Activated effector memory CD4-positive, alpha-beta T cell treated with Interleukin-2 at 50 U/mL for 16 hours (primary cell): ENCODE measurements at places on chromosomes 3 and 15.

DNA sequence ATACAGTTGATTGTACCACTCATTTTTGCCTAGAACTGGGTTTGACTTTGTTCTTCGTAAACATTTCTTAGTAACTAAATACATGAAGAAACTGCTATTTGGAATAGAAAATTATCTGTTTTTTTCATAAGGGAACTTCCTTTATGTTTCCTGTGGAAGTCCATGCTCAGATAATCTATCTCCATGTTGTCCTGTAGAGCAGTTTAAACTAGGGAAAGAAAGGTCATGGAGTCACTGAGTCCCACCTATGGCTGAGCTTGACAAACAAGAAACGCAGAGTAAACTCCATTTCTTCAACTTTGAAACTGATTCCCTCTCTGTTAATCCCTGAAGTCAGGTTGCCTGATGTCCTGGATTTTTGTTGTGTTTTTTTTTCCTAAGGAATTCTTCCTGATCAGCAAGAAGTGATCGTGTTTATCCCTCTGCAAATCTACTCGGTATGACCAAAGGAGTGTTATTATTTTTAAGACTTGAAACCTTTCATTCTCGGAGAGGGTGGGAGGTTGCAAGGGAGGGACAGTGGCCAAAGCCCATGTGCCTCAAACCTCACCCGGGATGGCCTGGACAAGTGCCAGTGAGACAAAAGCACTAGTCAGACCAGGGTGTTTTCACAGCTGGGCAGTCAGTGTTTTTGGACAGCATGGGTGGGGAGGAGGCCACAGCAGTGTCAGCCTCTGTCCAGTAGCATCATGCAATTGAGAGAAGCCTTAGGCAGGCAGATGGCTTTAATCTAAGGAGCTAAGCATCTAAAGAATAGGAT, 129.8 kb upstream of the PHLDB2 start:
- no peak for DNase-seq

DNA sequence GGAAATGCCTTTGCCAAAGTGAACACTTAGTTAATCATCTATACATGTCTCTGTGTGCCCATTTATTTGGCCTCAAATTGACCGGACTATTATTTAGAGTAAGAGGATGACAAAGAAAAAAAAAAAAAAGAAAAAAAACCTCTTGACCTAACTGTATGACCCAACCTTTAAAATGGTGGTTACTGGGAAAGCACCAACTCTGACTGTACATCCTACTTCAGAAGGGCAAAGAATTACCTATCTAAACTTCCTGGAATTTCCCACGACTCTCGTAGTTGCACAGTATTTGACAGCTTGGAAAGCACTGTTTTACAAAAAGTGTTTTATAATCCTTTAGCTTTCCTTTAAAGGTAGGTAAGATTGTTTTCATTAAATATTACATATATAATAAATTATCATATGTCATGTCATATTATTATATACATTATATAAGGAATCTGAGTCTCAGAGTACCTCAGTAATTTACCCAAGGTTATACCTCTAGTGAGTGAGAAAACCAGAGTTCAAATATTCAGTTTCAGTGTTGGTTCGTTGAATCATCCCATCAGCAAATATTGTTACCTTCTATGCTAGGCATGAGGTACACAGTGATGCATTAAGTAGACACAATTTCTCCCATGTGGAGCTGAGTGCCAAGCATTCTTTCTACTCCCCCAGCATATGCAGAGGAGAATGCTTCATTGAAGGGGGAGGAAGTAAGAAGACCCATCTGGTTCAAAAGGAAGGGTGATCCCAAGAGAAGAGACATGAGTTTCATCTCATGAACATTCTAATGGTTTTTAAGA, 5.0 kb downstream of the BCL2A1 start:
- DNase-seq, result no peak

GRCh38 chr3:134617608-134618477, 33.0 kb downstream of the KY start:
- no peak for DNase-seq

- no peak for DNase-seq
Observed at GRCh38 chr3:144045766-144046165, 74.1 kb downstream of the DIPK2A start.

DNA sequence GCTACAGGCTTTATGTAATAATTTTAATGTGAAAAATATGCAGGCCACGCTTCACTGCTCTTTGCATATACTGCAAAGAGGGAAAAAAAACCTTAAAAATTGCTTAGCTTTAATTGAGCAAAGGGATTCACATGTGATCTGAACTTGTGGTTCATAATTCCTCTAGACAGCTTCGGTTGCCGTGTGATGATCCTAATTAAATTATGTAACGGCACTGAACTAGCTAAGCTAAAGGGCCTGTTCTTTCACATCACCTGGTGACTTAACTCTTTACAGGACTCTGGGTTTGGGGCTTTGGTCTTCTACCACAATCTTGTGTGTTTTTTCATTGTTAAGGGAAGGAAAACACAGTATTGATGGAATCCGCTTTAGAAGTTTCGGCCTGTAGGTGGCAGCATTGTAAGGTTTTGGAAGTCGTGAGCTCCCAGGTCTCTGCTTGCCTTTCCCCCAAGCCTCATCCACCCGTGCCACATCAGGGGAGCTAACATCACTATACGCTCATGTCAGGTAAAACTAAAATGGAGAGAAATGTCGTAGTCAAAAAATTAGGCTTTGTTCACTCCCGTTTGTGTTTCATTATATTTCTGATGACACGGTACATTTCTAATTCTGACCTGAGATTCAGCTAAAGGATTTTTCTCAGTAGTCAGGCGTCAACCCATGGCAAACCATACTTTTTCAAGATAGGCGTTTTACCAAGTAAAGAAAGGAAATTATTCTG, 205.6 kb upstream of the DPH6 start:
- peak; percentile 4 for DNase-seq

DNA sequence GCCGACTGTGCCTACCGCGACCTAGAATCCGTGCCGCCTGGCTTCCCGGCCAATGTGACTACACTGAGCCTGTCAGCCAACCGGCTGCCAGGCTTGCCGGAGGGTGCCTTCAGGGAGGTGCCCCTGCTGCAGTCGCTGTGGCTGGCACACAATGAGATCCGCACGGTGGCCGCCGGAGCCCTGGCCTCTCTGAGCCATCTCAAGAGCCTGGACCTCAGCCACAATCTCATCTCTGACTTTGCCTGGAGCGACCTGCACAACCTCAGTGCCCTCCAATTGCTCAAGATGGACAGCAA, 1.4 kb downstream of the ISLR start:
- no peak for DNase-seq

GRCh38 chr3:69420781-69421520, 35.1 kb upstream of the FRMD4B start:
- no peak for DNase-seq

- no peak for DNase-seq
Observed at GRCh38 chr3:161265916-161266571, 44.9 kb downstream of the NMD3 start.

DNA sequence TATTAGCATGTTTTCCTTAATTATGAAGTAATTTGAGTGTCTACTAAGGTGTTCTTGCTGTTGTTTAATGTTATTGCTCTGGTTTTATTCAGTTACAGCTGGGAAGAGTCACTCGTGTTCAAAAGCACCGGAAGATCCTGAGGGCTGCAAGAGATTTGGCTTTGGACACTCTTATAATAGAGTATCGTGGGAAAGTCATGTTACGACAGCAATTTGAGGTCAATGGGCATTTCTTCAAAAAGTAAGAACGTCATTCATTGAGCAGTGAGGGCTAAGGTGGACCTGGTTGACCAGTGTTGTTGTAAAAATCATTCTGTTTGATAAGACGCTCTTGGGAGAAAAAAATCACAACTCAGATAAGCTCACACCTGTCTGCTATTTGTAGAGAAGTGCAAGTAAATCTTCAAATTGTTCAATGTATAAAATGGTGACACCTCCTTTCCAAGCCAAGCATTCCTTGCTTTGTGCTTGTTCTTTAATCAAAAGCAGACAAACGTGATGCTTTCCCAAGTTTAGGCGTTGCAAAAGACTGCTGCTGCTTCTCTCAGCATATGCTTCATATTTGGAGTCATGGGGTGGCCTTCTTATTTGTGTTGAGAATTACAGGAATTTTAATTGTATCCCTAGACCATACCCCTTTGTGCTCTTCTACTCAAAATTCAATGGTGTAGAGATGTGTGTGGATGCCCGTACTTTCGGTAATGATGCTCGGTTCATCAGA, 44.2 kb downstream of the SETD5 start:
- no peak for DNase-seq

GRCh38 chr3:123584284-123584987, 417 bp downstream of the HACD2 start:
- no peak for DNase-seq

- DNase-seq, result no peak
Observed at GRCh38 chr3:18382760-18383369, 42.3 kb downstream of the SATB1 start.

- DNase-seq, result no peak
Observed at GRCh38 chr15:33135355-33135781, 59.1 kb downstream of the FMN1 start.

DNA sequence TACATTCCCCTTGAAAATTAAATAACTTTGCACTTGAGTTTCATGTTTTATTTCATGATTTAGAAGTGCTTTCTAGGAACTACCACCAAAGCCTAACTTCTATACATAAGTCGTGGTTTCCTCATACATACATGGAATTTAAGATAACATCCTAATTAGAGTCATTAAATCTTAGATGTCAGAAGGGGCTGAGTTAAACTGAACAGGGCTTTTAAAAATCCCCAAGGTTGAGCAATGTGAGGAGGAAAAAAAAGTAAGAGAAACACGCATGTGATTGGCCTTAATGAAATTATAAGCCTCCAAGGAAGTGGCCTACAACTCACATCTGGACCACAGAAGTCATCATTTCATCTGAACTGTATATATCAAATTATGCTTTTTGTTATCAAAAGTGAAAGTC, 303.1 kb upstream of the SEMA6D start:
- no peak for DNase-seq

DNA sequence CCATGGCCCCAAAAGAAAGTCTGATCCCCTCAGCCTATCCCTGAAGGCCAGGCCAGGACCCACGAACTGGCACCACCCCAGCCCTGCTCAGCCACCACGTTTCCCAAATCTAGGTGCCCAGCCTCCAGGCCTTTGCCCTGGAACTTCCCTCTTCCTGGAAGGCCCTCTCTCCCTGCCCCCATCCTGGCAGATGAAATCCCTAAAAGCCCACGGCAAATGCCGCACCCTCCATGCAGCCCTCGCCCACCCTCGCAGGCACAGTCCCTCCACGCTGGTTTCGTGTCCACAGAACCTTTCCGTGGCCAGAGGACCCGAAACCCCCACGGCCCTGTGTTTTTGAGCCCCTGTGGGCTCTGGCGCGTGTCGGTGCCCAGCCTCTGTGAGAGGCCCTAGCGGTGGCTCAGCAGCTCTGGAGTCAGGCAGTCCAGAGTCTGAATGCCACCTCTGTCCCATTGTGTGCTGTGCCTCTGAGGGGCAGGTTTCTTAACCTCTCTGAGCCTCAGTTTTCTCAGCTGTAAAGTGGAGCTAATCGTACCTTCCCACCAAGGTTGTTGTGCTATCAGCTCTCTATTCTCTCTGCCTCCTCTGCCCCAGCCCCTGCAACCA, 138.5 kb upstream of the IQSEC1 start:
- no peak for DNase-seq

DNA sequence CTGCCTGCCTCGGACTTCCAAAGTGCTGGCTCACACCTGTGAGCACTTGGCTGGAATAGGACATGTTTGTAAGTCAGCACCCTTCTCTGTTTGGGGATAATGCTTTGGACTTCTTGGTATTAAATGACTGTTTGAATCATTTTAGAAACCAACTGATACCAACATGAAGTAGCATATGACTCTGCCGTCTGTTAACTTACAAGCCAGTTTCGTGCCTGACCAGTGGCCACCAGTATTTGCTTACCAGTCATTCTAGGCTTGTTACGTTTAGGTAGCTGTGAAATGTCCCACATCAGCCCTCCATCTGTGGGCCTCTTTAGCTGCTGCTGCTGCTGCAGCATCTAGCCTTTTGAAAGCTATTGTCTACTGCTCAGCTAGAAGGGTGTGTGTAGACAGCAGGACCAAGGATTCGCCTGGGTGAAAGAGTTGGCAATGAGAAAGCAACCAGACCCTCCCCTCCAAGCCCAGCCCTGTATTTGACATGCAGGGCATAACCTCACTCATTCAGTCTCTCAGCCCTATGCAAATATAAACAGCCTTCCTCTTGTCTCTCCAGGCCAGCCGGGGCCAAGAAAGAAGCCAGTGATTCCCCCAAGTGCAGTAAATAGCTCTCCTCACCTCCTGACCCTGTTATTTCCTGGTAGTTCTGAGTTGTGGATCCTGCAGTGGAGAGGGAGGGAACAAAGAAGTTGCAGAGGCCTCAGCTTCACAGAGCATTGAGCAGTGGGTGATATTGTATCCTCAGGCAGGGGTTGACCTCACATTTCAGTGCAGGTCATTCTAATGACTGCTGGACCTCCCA, 51.0 kb downstream of the NKIRAS1 start:
- no peak for DNase-seq

- DNase-seq, result no peak
Observed at GRCh38 chr15:70049701-70050301, 47.9 kb downstream of the TLE3 start.

DNA sequence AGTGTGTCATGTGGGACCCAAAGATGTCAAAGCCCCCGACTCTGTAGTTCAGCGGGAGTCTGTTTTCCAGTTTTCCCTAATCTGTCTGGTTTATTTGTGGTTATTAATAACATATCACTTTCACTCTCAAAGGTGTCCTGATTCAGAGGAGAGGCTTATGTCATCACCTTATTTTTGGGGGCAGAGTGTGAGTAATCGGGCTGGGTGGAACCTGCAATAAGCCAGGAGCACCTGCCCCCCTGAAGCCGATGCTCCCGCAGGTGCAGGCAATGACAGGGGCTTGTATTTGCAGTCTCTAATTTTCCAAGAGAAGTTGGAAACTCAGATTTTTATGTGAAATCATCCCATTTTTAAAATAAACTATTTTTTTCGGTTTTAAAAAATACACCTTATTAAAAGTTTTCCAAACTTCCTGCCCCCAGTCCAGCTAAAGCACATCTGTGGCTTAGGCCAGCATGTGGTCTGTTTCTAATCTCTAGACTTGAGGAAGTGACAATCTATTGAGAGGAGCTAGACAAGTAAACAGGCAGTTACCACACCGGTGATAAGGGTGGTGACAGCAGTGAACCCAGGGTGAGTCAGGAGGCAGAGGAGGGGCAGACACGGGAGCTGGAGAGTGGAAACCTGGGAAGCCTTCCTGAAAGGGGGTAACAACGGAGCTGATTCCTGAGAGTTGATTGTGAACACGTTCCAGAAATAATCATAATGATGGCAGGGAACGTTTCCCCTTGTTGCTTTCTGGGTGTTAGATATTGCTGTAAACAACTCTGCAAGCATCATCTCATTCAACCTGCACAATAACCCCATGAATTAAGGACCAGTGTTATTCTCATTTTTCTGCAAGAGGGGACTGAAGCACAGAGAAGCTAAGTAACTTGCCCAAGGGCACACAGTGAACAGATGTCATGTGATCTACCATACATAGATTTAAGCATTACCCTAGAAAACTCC, 37.2 kb downstream of the BHLHE40 start:
- DNase-seq, result peak; percentile 48
